ENCODE measurements at places on chromosomes 2 and 18.

- DNase-seq, result no peak
Observed at GRCh38 chr2:106990297-106990696, 104.3 kb upstream of the ST6GAL2 start.

DNA sequence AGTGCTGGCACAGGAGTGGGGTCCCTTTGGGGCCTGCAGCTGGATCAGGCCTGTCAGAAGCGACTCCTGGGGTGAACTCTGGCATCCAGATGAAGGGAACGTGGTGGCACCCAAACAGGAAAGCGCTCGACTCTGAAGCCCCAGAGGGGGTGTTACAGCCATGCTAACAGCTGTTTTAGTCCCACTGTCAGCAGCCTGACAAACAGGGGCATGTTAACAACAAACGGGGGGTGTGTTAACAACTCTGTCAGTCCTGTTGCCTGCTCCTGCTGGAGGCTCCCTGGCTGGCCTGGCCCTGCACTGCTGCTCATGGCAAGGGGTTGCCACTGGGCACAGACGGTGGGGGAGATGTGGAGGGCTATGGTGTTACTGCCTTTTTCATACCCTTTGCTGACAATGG lies 2.6 kb upstream of the RNU2-63P start:
- no peak for DNase-seq

DNA sequence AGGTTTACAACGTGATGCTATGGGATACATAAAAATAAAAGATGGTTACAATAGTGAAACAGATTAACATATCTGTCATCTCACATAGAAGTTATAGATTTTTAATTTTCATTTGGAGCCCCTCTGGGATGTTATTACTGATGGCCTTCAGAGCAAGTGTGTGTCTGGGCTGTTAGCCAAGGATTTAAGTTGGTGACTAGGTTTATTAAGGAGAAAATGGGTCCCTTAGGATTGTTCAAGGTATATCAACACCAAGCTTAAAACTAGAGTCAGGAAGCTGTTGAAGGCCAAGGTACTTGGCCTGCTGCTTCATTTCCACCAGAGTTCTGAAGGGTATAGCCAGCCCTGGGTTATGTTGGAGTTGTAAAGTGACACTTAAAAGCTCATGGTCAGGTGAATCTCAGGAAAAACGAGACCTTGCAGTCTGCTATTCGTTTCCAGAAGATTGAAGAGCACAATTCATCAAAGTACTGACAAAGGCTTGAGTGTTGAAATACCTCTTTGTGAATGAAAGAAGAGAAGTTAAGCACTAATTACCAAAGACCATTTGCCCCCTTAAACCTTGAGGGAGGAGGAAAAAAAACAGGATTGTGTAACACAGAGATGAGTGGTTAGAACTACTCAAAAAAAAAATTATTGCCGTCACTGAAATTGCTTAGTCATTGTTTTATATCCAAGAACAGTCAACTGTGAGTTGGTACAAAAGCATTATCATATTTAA lies 48.4 kb downstream of the MAP2 start:
- no peak for DNase-seq

DNA sequence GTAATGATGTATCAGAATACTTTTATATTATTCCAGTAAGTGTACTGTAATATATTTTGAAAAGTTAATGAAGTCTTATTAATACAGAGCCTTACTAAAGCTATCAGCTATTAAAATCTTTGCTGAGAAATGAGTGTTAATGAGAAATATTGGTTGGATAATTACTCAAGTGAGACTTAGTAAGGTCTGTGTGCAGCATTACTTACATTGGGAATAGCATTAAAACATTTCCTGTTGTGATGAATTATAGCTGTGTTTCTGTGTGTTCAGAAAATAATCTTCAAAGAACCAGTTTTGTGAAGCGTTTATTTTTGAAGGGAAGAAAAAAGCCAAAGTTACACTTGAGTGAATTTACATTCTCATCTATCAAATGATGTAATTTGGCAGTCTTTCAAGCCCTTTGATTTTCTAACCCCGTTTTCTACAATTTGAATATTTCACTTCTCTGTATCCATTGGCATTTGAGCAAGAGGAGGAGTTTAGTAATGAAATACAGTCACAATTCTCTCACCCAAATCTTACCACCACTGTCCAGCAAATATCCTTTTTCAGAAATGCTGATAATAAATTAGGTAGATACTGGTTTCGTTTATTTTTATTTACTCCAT lies 123.5 kb upstream of the BOD1L2 start:
- no peak for DNase-seq

- DNase-seq, result no peak
Observed at GRCh38 chr2:46909150-46909549, 6.5 kb downstream of the MCFD2 start.

GRCh38 chr2:84234103-84234502 lies 225.0 kb downstream of the SUCLG1 start:
- DNase-seq, result no peak

- no peak for DNase-seq
Observed at GRCh38 chr2:77458216-77458615, 64.0 kb downstream of the LRRTM4 start.

DNA sequence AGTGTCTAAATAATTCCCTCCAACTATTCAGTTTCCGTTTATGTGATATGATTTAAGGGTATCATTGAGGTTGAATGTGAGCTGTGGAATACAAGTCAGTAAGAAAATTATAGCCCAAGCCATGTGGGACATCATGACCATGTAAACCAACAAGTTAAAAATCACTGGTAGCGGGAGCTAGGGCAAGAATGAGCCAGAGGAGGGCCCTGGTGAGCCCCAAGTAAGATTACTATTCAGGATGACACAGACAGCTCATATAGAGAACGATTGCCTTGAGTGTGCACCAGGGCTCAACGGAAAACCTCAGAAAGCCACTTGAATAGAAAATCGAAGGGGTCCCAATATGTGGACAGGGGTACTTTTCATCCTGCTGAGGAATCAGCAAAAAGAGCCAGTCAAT lies 87.8 kb upstream of the RBMS1 start:
- no peak for DNase-seq

- no peak for DNase-seq
Observed at GRCh38 chr2:171216631-171217030, 55.9 kb upstream of the TLK1 start.

- no peak for DNase-seq
Observed at GRCh38 chr18:23181547-23181946, 46.3 kb downstream of the CABLES1 start.

DNA sequence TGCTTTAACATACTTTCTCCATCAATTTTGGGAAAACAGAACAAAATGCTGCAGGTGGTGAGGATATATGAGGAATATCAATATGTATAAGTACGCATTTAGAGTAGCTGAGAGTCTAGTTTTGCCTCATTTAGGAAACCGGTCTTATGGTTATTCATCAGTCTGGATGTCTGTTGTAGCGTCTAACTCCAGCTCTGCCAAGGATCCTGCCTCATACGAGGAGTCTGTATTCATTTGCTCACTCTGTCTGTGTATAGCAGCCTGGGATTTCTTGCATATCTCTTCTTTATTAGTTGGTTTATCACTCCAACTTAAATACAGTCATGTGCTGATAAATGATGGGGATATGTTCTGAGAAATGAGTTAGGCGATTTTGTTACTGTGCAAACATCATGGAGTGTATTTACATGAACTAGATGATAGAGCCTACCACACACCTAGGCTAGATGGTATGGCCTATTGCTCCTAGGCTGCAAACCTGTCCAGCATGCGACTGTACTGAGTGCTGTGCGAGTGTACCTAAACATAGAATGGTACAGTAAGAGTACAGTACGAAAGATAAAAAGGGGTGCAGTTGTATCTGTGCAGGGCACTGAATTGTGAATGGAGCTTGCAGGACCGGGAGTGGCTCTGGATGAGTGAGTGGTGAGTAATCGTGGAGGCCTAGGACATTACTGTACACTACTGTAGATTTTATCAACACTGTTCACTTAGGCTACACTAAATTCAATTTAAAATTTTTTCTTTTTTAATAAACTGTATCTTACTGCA lies 148.1 kb downstream of the ZNF407 start:
- no peak for DNase-seq

GRCh38 chr2:230329946-230330605 lies 3.1 kb downstream of the SP140L start:
- no peak for DNase-seq

DNA sequence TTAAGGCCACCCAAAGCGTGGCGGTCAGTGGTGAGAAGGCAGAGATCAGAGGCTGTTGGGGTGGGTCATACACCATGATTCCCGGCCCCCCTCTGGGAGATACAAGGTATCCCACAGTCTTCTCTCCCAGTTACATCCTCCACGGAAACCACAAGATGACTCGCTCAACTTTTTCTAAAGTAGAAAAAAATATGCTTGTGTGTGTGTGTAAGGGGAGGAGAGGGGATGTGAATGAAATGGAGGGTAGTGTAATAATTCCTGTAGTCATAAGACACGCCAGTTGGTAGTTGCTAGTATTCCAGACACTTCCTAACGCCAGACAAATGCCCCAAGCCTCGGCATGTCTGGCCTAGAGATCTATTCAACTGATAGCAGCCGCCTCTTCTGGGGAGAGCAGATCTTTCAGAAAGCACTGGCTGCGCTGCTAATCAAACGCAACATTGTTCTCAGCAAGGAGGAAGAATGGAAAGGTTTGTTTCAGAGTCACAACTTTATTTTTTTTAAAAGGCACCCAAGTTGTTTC lies 143.5 kb downstream of the TGIF1 start:
- DNase-seq, result no peak

- DNase-seq, result no peak
Observed at GRCh38 chr2:196159221-196159892, 12.0 kb downstream of the STK17B start.

DNA sequence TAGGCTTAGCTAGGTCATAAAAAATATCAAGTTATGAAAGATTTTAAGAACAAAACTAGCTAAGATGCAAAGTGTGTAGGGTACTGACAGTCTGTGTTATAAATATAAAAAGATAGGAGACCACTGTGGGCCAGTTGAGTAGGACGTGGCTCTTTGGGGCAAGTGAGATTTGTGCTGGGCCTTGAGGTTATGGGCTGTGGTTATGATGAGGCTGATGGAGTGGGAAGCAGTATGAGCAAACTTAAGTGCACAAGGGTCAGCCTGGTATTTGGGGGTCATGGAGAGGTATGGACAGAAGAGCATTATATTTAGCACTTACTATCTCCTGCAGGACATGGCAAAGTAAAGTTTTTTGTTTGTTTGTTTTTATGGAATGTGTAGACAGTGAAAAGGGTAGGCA lies 70.1 kb downstream of the SETBP1 start:
- no peak for DNase-seq

DNA sequence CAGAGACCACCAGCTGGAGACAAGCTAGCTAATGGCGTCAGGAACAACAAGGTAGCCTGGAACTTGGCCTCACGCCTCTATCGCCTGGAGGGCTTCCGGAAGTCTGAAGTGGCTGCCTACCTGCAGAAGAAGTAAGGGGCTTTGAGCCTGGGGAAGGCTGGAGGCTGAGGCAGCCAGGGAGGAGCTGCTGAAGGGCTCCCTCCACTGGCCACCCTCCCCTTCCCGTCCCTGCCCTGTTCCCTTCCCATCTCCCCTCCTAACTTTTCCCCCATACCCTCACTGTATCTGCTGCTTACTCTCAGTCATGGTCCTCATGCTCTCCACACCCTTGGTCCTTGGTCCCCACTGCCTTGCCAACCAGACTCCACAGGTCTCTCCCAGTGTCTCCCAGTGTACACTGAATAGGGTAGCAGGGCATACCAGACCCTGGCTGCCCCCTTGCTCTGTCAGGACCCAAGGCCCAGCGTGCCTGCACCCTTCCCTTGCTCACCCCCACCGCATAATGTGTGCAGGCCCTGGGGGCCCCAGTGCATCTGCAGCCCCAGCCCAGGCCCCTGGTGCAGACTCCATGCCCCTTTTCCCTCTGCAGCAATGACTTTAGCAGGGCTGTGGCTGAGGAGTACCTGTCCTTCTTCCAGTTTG lies 18.8 kb downstream of the PSD4 start:
- DNase-seq, result no peak

- no peak for DNase-seq
Observed at GRCh38 chr18:23248826-23249225, 113.5 kb downstream of the CABLES1 start.

- no peak for DNase-seq
Observed at GRCh38 chr2:46298272-46298521, 990 bp downstream of the EPAS1 start.

GRCh38 chr2:2851806-2852777 lies 521.0 kb upstream of the MYT1L start:
- DNase-seq, result no peak

DNA sequence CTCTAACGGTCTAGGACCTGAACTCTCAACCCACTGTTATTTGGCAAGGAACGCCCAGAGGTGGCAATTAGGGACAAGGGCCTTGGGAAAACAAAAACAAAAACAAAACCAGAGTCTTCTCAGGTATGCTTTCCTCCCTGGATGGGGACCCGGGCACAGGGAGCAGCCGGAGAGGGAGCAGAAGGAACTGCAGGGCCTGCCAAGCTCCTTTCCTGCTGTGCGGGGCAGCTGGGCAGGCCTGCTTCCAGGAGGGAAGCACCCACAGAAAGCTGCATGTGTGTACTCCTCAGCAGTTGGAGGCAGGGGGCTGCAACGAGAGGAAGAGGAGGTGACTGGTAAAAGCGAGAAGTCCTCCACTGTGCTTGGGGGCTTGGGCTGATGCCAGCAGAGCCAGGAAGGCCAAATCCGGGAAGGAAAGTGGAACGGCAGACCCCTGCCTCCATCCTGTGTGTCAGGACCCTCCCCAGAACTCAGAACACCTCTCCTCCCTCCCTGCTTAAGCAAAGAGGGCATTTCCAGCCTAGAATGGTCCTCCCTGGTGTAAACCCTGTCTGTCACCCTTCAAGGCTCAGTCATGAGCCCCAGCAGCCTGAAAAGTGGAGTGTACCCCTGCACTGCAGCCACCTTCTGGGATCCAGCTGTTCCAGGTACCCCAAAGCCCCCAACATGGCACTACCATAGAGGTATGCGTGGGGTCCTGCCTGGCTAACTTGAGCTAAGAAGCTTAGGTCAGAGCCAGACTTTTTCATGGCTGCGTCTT lies 56.3 kb downstream of the DNMT3A start:
- no peak for DNase-seq

DNA sequence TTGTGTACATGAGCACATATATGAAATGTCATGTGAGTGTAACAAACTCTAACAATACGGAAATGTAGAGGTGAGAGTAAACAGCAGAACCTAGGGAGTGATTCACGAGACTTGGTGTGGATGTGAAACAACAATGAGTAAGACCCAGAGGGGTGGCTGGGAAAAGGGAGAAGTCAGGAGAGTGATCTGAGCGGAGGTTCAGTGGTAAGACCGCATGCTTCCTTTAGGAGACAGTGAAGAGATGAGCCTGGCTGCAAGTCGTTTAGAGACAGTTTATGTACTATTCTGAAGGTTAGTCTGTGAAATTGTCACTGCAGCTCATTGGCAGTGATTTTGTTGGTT lies 150.6 kb downstream of the PRPF40A start:
- DNase-seq, result no peak

- no peak for DNase-seq
Observed at GRCh38 chr2:226758921-226759640, 40.5 kb downstream of the IRS1 start.

GRCh38 chr2:39368376-39368775 lies 68.7 kb downstream of the MAP4K3 start:
- no peak for DNase-seq

GRCh38 chr2:193461431-193461934 lies 1266.8 kb upstream of the TMEFF2 start:
- no peak for DNase-seq
